ENCODE measurements at places on chromosomes 5 and 9. TPM values are rescaled to one million over a fixed set of nuclear protein-coding genes. Genes with fewer than 3 reads are reported as not detected.

The DMGDH gene
- total RNA-seq, result 21.4 TPM

The DND1 gene
- total RNA-seq, result 4.6 TPM

The SH3PXD2B gene
- 0.49 TPM for total RNA-seq

The F12 gene
- 6.7 TPM for total RNA-seq

The CFAP77 gene
- total RNA-seq, result not detected

The PDCD1LG2 gene
- 1.3 TPM for total RNA-seq

The SMARCA2 gene
- 120 TPM for total RNA-seq

- no peak for DNase-seq
These were observed 411.7 kb downstream of the DMRT2 start for GRCh38 chr9:1461812-1462211.

DNA sequence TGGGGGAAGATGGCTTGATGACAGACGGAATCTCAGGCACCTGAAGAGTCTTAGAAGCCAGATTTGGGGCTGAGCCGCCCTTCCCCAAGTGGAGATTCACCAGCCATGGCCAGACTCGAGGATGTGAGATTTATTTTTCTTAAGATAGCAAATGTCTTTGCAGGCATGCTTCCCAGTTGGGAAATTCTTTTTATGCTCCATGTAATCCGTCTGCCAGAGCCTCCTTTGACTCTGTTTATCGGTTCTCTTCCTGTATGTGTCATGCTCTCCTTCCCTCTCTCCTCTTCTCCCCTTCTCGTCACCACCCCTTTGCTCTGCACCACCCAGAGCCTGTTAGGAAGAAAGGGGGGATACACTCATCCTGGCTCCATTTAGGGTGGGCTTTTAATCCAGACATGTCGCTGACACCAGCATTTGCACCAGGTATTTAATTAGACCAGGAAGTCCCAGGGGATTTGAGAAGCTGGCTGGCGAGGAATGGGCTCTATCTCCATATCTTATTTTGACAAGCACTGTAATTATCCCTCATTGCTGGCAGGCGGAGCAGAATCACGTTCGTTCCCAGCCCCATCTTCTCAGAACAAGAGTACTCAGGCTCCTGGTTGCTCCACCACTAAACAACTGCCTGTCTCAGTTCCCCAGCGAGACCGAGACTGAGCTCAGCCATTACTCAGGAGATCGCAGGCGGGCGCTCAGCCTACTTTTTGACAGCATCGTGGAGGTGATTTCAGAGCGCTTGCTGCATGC, 50.9 kb downstream of the KCNIP1 start:
- DNase-seq, result no peak

GRCh38 chr5:110838961-110839360, 100.2 kb downstream of the SLC25A46 start:
- DNase-seq, result no peak

GRCh38 chr5:41083306-41083705, 12.2 kb upstream of the MROH2B start:
- DNase-seq, result no peak

GRCh38 chr5:137887831-137888230, 1.4 kb upstream of the PKD2L2 start:
- no peak for DNase-seq

GRCh38 chr5:28281351-28281750, 1243.0 kb upstream of the CDH9 start:
- no peak for DNase-seq

- no peak for DNase-seq
These were observed 136.1 kb downstream of the PDE4D start for GRCh38 chr5:59757442-59757841.

Measured in activated T-cell treated with anti-CD3 and anti-CD28 coated beads, Interleukin-2, amount 50 U/mL, for 72 hours (primary cell).